ENCODE measurements at places on chromosomes 11 and 22. TPM values are rescaled to one million over a fixed set of nuclear protein-coding genes. Genes with fewer than 3 reads are reported as not detected.

The CD3D gene
- not detected for total RNA-seq

The PICALM gene
- total RNA-seq = 74.3 TPM

The LAYN gene
- total RNA-seq = 4.1 TPM

The LBHD1 gene
- total RNA-seq = 4.6 TPM

The CNGA4 gene
- total RNA-seq = not detected

The TMEM151A gene
- 1.9 TPM for total RNA-seq

The OR8D1 gene
- total RNA-seq = not detected

The RPUSD4 gene
- 18.5 TPM for total RNA-seq

All from A549 treated with Mapracorat at 1 μM for 4 hours (cell line).